Iris pigment epithelial cell (primary cell): ENCODE measurements at places on chromosomes 3 and 15.

- DNase-seq, result no peak
Measured at GRCh38 chr3:13068269-13069010, 4.8 kb downstream of the IQSEC1 start.

GRCh38 chr3:156358232-156358631 is 196.7 kb downstream of the SSR3 start:
- no peak for DNase-seq

GRCh38 chr15:33114374-33114717 is 80.2 kb downstream of the FMN1 start:
- DNase-seq, result peak; percentile 43

GRCh38 chr3:170813266-170813665 is 56.7 kb downstream of the RPL22L1 start:
- DNase-seq, result no peak

DNA sequence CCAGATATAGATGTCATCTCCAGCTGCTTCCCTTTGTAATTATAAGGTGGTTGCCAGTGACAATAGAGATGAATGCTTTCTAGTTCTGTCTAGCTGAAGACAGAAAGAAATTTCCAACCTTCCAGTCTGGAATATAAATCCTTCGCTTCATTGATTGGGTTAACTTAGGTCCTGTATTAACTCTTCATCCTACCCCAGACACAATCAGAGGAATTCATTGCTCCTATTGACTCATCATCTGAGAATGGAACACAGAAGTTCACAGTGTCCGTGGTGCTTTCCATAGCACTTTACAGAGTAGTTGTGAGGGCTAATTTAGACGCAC is 241.4 kb downstream of the NFKBIZ start:
- peak; percentile 74 for DNase-seq

GRCh38 chr3:72082186-72082715 is 297.3 kb upstream of the PROK2 start:
- no peak for DNase-seq

GRCh38 chr3:39433642-39434041 is 27.1 kb downstream of the RPSA start:
- DNase-seq, result peak; percentile 68

DNA sequence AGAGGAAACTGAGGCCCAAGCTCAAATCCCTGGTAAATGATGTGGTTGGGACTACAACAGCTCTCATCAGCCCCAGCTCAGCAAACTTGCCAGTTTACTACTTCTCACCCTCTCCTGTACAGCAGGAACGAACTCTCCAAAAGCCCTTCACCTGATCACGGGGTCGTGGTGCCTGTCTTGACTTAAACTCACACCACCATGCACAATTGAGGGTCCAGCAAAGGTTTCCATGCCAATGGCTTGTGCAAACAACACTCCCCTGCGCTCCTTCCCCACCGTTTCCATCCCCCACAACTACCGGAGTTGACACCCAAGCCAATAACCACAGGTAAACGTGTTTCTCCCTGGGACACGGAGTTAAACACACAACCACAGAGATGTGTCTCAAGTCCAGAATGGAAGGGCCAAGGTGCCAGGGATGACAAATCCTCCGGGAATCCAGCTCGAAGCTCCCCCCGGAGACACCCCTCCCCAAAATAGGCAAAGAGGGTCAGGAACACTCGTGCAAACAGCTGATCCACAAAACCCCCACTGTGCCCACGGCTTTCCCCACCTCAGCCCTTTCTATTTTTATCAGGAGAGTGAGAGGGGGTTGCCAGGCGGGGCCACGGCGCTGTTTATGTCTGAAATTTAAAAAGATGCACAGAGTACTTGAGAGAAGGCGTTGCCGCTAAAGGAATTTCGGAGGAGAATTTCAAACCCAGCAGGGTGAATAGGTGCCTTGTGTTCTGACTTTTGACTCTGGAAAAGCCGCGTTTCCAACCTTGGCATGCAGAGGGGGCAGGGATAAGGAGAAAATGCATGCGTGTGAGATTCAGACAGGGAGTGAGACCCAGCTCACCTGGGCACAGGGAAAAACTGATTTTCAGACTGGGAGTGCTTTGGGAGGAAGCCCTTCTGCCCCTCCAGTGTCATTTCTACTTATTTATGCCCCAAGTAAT is 10.6 kb upstream of the ACAN start:
- no peak for DNase-seq
